ENCODE measurements at places on chromosomes 3 and 15. TPM values are rescaled to one million over a fixed set of nuclear protein-coding genes. Genes with fewer than 3 reads are reported as not detected.

The CCDC13 gene
- polyA plus RNA-seq, result 0.06 TPM

The SATB1 gene
- polyA plus RNA-seq, result 18.8 TPM

The TAGLN3 gene
- 6.3 TPM for polyA plus RNA-seq

The CYP1A2 gene
- not detected for polyA plus RNA-seq

The RPN1 gene
- polyA plus RNA-seq, result 130 TPM

The FHIT gene
- polyA plus RNA-seq, result 0.89 TPM

The COL8A1 gene
- polyA plus RNA-seq, result 0.21 TPM

The CEP19 gene
- 0.52 TPM for polyA plus RNA-seq

- no peak for DNase-seq
Measured at GRCh38 chr3:15601046-15601398, 347 bp downstream of the HACL1 start.

GRCh38 chr3:27577504-27577903 lies 93.3 kb upstream of the SLC4A7 start:
- DNase-seq, result no peak

DNA sequence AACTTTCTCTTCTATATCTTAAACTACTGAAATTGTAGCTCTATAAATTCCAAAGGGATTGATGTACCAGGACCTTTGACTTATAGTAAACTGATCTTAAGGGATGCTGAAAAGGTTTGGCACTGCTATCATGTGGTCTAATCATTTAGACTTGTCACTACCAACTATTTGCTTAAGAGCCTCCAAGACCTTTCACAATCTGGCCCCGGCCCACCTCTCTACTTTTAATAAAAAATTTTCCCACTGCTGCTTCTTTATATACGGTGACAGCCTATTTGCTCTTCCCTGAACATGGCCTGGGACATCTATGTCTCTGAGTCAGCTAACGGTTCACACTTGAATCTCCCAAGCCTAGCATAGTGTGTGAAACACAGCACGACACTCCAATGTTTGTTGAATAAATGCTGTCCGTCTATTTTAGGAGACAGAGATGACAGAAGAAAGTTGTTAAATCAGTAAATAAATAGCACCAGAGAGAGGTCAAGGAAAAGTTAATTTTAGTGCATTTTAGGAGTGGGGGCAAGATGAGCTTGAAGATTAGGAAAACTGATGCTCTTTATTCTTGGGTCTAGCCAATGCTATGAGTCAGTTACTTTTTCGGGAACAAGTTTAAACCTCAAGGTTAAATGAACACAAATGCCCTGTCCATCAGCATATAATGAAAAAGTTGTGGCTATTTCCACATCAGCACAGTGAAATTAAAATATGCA lies 212.9 kb downstream of the TIGIT start:
- DNase-seq, result no peak

DNA sequence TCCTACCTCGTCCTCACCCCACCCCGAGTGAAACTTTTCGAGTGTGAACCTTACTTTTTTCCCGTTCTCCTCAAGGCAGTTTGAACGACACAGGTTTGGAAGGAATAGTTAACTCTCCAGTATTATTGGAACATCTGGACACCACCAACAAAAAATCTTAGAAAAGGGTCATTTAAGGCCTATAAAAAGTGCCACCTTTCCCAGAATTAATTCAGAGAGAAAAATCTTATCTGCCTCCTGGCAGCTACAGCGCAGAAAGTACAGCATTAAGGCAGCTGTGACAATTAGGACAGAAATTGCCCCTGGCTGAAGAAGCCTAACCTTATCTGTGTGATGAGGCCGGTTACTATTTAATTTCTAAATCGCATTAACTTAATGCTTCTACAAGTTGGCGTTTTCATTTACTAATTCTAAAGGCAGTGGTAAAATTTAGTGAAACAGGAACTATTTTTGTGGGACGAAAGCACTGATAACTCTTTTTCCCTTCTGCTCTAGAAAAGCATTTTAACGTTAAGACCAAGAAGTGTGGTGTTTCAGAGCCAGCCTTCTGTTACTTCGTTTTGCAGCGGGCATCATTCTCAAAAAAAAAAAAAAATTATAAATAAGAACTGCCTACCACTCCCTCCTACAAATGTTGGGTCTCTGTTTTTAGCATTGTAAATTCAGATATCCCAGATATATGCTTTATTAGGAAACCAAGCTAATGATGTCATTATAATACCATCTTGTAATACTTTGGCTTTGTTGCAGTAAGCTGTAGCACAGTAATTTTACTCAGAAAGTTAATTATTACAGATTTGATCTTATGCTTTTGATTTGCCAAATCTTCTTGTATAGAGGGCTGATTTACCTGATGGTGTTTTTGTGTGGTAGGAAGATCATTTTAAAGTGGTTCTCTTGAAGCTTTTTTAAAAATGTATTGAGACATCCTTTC lies 1.4 kb downstream of the ATP11B start:
- DNase-seq, result no peak

DNA sequence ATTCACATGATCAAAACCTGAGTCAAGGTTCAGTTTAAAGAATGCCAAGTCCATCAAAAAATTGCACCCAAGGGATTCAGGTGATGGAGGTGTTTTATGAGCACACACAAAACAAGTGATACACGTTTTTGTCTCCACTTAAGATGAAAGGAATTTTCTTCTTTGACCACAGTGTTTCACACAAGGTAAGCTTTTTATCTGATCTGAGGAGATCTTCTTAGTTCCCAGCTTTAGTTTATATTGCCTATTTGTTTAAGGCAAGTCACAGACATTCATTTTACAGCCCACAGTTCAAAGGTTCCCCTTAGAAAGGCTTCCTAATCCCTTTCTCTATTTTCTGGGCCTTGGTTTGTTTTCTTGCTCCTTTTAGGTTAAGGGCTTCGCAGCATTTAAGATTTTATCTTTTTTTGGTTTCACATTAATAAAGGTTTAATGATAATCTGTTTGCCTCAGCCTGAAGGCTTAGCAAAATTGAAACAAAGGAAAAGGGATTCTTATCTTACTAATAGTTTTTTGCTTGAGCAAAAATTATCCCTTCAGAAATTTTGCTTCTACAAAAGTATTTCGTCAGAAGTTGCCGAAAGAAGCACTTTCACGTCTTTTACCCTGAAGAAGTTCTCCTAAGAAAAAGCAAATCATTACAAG lies 420.5 kb upstream of the NAALADL2 start:
- DNase-seq, result no peak

DNA sequence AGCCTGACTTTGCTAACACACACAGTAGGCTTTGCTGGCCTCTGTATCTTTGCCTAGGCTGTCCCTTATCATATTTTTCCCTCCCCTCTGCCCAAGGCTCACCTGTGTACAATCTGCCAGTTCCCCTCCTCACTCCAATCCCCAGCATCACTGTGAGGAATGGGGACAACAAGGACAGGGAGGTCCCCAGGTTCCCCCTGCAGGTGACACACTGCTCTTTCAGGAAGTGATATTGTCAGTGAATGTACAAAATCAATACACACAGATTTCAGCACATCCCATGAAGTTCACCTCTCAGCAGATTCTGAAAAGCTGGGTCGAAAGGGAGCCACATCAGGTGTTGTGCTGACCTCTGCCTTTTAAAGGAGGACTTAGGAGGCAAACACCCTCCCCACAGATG lies 177.5 kb downstream of the RAB11A start:
- no peak for DNase-seq

- no peak for DNase-seq
Measured at GRCh38 chr3:85627932-85628331, 669.1 kb downstream of the CADM2 start.

GRCh38 chr15:85646538-85647091 lies 148.1 kb downstream of the KLHL25 start:
- DNase-seq, result no peak

GRCh38 chr3:9231471-9231870 lies 18.0 kb downstream of the SRGAP3 start:
- DNase-seq, result no peak

- no peak for DNase-seq
Measured at GRCh38 chr3:89474333-89475130, 367.1 kb downstream of the EPHA3 start.

DNA sequence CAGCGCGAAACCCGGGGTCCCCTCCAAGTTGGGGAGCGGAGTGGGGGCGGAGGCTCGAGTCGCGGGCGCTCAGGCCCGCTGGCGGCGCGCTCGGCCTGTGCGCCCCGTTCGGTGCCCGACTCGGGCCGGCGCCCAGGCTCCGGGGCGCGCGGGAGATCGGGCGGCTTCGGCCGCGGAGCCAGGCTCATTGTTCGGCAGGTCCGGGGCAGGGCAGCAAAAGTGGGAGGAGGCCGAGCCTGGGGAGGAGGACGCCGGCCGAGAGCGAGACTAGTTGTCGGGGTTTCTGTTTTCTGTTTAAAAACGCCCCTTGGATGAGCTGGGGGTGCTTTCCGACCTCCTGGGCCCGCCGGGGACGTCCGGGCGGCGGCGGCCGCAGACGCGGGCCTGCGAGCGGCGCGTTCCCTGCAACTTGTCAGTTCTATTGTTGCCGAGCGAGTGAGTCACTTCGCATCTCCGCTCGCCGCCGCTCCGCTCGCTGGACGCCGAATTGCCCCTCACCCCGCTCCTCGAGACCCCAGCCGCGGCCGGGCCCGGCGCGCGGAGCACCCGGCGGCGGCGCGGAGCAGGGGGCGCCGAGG lies 676 bp downstream of the TCF12 start:
- DNase-seq, result no peak

- DNase-seq, result no peak
Measured at GRCh38 chr3:933326-933725, 159.5 kb upstream of the CNTN6 start.

- no peak for DNase-seq
Measured at GRCh38 chr3:183475016-183475763, 46.8 kb upstream of the MCF2L2 start.

Measured in H1 (cell line).